ENCODE measurements at places on chromosomes 5 and 9. TPM values are rescaled to one million over a fixed set of nuclear protein-coding genes. Genes with fewer than 3 reads are reported as not detected.
A peak's percentile ranks its signal among the peaks of the same experiment; 100 is the strongest.

- no peak for DNase-seq
Observed at GRCh38 chr9:103867886-103868285, 226.2 kb upstream of the SMC2 start.

- DNase-seq: no peak
Observed at GRCh38 chr5:96703995-96704394, 41.8 kb downstream of the CAST start.

GRCh38 chr5:141040771-141041426, 10.3 kb upstream of the PCDHB1 start:
- DNase-seq: peak; percentile 99

- DNase-seq: peak; percentile 44
Observed at GRCh38 chr5:165029099-165029870, 1523.9 kb downstream of the MAT2B start.

- DNase-seq: no peak
Observed at GRCh38 chr9:113536483-113537228, 73.1 kb downstream of the RGS3 start.

DNA sequence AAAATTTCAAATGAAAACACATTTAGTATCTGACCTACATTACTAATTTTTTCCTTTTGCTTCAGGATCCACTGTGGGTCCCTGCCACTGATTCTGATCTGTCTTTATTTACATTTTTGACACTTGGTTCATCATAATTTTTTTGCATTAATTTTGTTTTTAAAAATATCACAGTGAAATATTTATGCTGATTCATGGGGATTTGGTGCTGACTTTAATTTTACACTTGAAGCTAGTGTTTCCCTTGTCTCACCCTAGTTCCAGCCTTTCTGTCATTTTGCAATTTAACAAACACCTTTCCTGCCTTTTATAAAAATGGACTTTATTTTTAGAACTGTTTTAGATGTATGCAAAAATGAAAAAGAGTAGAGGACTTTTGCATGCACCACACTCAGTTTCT, 111.9 kb upstream of the MARCHF11 start:
- no peak for DNase-seq

- DNase-seq: no peak
Observed at GRCh38 chr9:27590651-27591050, 17.4 kb upstream of the C9orf72 start.

GRCh38 chr5:146398826-146399225, 48.3 kb upstream of the TCERG1 start:
- no peak for DNase-seq

GRCh38 chr9:81460693-81461092, 228.7 kb downstream of the TLE1 start:
- DNase-seq: no peak

DNA sequence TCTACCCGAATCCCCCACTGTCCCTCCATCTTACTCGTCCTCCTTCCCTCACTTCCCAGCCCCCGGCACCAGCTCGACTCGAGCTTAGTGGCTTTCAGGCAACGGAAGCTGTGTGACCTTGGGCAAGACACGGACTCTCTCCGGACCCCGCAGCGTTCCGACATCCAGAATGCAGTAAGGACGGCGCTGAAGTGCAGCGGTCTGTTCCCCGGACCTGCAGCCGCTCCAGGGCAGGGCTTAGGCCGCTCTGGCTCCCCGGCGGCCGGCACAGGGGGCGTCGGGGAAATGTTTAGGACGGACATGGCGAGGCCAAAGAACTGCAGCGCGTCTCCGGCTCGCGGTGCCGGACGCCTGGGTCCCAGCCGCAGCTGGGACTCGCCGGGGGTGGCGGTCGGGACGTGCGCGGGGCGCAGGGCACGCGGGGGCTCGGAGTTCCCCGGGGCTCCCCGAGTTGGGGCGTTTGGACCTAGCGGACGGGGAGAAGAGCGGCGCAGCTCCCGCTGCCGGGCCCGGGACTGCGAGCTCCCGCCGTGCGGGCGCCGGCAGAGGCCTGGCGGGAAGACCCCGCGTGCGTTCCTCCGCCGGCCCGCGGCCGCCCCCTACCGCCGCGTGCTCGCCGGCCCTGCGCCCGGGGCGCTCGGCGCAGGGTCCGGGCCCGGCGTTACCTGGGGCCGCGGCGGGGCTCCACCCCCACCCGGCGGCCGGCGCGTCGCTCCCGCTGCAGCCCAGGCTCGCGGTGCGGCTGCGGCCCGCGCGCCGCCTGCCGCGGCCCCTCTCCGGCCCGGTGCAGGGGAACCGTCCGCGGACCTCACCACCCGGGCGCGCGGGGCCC, 5.6 kb upstream of the RNF44 start:
- peak; percentile 50 for DNase-seq

DNA sequence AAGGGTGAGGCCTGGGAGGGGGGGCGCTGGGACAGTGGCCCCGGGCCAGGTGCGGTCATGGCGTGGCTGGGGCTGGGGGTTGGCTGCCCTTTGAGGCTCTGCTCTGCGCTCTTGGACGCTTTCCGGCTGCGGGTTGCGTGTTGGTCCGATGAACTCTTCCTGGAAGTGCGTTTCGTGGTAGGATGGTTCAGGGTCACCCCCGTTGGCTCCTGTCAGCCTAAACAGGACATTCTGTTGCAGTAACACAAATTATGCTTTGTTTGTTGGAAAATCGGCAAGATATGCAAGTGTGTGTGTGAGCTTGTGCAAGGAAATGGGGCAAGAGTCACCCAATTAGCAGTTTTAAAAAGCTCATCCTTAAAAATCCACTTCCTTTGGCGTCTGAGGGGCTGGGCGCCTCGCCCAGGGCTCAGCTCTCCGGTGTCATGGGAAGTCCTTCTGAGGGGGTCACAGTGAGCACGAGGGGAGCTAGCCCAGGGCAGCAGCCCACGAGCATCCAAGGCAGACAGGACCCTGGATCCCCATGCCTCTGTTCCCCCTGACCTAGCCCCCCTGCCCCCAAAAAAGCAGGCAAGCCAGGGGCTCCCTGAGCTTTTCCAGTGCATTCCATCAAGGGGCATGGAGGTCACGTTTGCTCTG, 22.2 kb upstream of the RNU6ATAC start:
- DNase-seq: no peak

GRCh38 chr5:132907161-132907560, 33.7 kb downstream of the LEAP2 start:
- no peak for DNase-seq

- DNase-seq: no peak
Observed at GRCh38 chr5:75509956-75510355, 1.5 kb downstream of the CERT1 start.

GRCh38 chr9:96320749-96321280, 18.8 kb upstream of the HSD17B3 start:
- DNase-seq: no peak

DNA sequence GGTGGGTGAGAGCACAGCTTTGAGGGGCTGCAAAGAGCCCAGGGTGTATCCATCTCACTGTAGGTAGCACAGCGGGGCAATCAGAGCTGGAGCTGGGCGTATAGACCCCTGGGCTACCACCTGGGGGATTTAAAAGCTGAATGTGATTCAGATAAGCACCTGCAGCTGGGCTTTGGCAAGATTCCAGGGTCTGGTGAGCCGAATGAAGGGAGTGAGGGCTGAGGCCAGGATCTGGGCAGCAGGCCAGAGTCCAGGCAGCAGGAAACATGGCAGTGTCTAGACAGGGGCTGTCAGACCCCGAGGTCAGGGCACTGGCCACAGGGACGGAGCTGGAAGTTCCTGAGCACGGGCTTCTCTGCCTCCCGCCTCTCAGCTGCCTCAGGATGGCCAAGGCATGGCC, 8.7 kb downstream of the ASS1 start:
- DNase-seq: no peak

DNA sequence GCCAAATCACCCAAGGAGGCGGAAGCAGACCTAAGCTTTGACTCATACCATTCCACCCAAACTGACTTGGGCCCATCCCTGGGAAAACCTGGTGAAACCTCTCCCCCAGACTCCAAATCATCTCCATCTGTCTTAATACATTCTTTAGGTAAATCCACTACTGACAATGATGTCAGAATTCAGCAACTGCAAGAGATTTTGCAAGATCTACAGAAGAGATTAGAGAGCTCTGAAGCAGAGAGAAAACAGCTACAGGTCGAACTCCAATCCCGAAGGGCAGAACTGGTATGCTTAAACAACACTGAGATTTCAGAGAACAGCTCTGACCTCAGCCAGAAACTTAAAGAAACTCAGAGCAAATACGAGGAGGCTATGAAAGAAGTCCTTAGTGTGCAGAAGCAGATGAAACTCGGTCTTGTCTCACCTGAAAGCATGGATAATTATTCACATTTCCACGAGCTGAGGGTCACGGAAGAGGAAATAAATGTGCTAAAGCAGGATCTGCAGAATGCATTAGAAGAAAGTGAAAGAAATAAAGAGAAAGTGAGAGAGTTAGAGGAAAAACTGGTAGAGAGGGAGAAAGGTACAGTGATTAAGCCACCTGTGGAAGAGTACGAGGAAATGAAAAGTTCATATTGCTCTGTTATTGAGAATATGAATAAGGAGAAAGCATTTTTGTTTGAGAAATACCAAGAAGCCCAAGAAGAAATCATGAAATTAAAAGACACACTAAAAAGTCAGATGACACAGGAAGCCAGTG, 15.8 kb upstream of the TTC23L start:
- DNase-seq: no peak

GRCh38 chr5:13957032-13957645, 12.7 kb upstream of the DNAH5 start:
- peak; percentile 53 for DNase-seq

GRCh38 chr9:134895567-134895907, 14.9 kb downstream of the FCN2 start:
- no peak for DNase-seq

DNA sequence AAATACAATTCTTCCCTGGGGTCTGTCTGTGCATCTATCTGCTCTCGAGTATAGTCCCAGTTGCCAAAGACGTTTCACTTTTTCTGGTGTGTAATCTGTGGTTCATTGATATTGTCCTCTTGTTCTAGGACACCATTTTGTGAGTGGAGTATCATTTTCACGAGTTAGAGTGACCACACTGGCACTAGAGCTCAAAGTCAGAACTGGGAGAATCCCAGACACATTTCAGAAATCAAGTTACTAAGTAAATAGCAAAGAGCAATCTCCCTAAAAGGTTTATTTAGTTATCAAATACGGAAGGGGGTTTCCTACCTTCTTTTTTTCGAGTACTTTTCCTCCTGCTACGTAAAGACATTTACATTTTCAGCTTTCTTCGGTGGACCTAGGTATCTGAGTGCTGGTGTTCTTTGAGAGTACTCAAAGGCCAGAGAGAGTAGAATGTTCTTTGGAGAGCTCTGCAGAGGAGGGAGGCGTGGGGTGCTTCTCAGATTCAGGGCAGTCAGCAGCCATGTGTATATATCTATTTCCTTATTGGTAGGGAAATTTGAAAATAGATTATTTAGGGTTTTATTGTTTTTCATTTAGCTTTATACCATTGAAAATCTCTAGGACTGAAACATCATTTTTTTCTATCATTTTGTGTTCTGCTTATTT, 8.9 kb upstream of the HSPA9 start:
- DNase-seq: no peak

GRCh38 chr9:74501570-74501969, 4.4 kb downstream of the RORB start:
- DNase-seq: no peak

DNA sequence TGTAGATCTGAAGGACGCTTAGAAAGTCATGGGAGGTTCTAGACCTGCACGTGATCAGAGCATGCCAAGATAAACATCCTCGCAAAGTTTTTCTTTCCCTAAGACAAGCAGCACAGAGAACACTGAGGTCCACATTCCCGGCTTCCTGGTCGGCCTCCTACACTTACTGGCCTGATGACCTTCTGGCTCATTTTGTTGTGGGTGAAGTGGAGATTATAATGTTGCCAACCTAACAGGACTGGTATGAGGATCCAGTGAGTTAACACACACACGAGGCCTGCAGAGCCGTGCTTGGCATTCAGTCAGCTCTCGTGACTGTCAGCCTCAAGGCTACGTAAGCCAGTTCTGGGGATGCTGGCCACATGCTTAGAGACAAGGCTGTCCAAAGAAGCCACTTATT, 186.0 kb downstream of the TENT4A start:
- no peak for DNase-seq

DNA sequence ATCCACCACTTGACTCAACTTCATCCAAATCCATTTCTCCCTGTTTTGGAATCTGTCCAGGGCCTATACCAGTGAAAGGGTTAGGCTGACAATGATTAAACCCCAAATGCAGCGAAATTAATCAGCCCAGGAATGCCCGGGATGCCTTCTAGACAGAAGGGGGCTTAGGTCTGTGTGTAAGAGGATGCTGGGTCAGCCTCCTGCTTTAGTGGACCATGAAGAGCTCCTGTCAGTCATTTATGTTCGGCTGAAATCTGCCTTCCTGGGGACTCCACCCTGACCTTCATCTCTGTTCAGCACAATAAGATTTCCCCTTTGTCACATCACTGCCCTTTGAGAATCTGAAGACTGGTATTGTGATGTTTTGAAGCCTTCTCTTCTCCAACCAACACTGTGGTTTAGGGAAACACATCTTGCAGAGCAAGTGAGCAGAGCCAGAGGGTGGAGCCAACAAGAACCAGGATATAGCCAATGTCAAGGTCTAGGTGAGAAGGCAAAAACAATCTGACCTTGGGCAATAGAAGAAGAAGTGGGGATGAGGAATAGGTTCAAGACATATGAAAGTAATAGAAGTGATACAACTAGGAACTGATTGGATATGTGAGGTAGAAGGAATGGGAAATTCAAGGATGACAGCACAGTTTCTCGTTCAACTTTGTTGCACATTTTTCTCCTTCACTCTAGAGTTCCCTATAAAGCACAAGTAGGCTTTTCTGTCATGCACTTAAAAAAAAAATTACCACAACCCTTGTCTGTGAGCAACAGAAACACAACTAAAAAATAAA, 234.4 kb downstream of the ARHGAP26 start:
- no peak for DNase-seq

GRCh38 chr5:24364711-24365110, 280.1 kb downstream of the CDH10 start:
- no peak for DNase-seq

GRCh38 chr5:17067657-17068392, 131.7 kb upstream of the MYO10 start:
- DNase-seq: no peak

- peak; percentile 45 for DNase-seq
Observed at GRCh38 chr5:137752905-137753690, 1.1 kb downstream of the HNRNPA0 start.

- no peak for DNase-seq
Observed at GRCh38 chr5:61620699-61621182, 288.7 kb downstream of the ZSWIM6 start.

The SLC46A2 gene
- 0.07 TPM for total RNA-seq

The ZDHHC11B gene
- total RNA-seq: 3.1 TPM

The DAPK1 gene
- total RNA-seq: 129 TPM

The GARIN3 gene
- total RNA-seq: not detected

The DENND4C gene
- 22.6 TPM for total RNA-seq

The DPYSL3 gene
- total RNA-seq: 329 TPM

The HAPLN1 gene
- 9.4 TPM for total RNA-seq

The OMD gene
- total RNA-seq: not detected

The TAS2R1 gene
- not detected for total RNA-seq

The FCN2 gene
- total RNA-seq: not detected

The CEL gene
- 10.4 TPM for total RNA-seq

The TSTD2 gene
- total RNA-seq: 19.6 TPM

The CSF1R gene
- total RNA-seq: 0.20 TPM

The TPPP gene
- 1.8 TPM for total RNA-seq

The CYLC2 gene
- not detected for total RNA-seq

The UBE2QL1 gene
- total RNA-seq: 0.46 TPM

The ZNF484 gene
- total RNA-seq: 12.8 TPM

The SAXO1 gene
- 0.02 TPM for total RNA-seq

The EGR1 gene
- 28.5 TPM for total RNA-seq
